ENCODE measurements at places on chromosomes 12 and 14.

DNA sequence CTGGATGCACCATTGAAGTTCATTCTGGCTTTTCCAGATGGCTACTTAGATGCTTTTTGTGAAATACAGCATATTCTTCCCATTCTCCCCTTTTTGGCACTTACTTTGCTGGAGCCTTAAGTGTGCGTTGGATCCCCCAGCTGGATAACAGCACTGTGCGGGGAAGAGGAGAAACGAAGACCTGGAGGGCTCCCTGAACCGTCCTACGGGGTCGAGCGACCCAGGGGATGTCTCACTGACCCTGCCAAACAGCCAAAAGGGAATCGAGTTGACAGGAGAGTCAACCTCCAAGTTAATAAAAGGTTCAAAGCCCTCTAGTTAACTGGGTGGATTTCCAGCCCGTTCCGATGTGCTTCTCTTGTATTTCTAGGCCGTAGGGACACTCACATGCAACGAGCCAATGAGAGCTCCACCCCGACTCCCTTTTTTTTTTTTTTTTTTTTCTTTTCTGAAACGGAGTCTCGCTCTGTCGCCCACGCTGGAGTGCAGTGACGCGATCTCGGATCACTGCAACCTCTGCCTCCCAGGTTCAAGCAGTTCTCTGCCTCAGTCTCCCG is 1.0 kb upstream of the CAMKK2 start:
- peaks cover 32% of the 10 kb centered on the region for H3K4me1 ChIP-seq
- H3K36me3 ChIP-seq: peaks cover under 1% of the 10 kb centered on the region
- peak overlapping the region; percentile 90 for H3K4me3 ChIP-seq

DNA sequence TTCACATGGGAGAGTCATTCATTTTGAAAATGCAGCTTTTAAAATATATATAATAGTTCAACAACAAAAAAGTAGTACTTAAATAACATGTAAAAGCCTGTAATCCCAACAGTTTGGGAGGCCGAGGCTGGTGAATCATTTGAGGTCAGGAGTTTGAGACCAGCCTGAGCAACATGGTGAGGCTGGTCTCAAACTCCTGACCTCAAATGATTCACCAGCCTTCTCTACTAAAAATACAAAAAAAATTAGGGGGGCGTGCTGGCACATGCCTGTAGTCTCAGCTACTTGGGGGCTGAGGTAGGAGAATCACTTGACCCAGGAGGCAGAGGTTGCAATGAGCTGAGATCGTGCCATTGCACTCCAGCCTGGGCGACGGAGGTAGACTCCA is 256.3 kb upstream of the RGS6 start:
- H3K4me3 ChIP-seq: no peak overlapping the region
- no peak for DNase-seq
- H3K27me3 ChIP-seq: no peaks in the 10 kb centered on the region
- peaks cover 9% of the 10 kb centered on the region for H3K4me1 ChIP-seq
- peak overlapping the region; percentile 65 for H3K27ac ChIP-seq

DNA sequence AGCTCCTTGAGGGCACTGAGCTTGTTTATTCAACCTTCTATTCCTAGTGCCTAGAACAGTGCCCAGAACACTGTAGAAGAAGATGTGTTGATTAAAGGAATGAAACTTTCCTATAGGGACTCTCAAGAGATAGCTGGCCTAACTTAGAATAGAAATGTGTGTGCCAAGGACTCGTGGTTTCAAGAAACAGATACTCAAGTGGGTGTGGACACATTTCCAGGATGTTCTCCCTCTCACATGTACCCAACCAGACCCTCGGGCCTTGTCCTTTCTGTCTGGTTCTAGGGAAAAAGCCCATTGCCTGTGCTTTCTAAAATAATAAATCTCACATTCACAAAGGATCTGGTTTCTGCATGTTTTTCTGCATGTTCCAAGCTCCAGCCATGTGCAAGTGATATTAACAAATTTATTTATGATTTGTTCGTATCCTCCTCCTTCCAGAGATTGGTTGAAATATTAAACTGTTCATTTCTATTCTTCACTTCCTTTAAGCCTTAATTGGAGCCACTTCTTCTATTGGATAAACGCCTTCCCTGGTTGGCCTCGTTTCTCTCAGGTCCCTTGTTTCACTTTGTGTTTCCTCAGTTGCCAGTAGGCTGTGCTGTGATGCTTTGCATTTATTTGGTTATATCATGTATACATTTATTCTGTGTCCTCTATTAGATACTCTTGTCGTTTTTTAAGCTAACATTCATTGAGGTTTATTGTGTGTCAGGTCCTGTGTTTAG is 89.8 kb downstream of the CRADD start:
- no peak for DNase-seq
- no peaks in the 10 kb centered on the region for H3K27me3 ChIP-seq

DNA sequence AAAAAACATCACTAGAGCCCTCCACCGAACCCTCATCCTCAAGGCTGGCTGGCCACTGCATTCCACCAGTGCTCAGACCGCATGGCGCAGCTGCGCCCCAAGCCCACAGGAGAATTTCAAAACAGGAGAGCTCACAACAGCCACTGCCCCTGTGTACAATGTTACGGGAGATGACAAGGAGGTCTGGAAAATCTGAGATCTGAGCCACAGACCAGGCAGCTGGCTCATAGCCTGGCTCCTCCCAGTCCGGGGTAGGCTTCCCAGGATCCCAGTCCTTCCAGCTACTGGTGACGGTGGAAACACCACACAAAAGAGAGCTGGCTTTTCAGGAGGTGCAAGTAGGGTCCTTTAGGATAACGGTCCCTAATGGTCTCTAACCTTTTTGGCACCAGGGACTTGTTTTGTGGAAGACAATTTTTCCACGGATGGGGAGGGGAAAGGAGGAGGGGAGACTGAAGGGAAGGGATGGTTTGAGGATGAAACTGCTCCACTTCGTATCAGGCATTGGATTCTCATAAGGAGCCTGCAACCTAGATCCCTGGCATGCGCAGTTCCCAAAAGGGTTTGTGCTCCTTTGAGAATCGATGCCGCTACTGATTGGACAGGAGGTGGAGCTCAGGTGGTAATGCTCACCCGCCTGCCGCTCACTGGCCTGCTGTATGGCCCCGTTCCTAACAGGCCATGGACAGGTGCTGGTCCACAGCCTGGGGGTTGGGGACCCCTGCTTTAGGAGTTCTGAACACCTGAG is 23.0 kb upstream of the NRDE2 start:
- H3K27me3 ChIP-seq: peaks cover 4% of the 10 kb centered on the region
- DNase-seq: no peak
- peaks cover 3% of the 10 kb centered on the region for H3K4me1 ChIP-seq
- H3K4me3 ChIP-seq: no peak overlapping the region
- no peak overlapping the region for H3K27ac ChIP-seq
- H3K36me3 ChIP-seq: no peaks in the 10 kb centered on the region

- DNase-seq: no peak
- H3K27me3 ChIP-seq: no peaks in the 10 kb centered on the region
- H3K27ac ChIP-seq: peak overlapping the region; percentile 57
- H3K4me3 ChIP-seq: peak overlapping the region; percentile 14
- peaks cover 13% of the 10 kb centered on the region for H3K4me1 ChIP-seq
These were observed 123.3 kb upstream of the MED13L start for GRCh38 chr12:116400636-116401372.
